ACHN (cell line): ENCODE measurements at places on chromosomes 1 and 21.
A peak's percentile ranks its signal among the peaks of the same experiment; 100 is the strongest.

DNA sequence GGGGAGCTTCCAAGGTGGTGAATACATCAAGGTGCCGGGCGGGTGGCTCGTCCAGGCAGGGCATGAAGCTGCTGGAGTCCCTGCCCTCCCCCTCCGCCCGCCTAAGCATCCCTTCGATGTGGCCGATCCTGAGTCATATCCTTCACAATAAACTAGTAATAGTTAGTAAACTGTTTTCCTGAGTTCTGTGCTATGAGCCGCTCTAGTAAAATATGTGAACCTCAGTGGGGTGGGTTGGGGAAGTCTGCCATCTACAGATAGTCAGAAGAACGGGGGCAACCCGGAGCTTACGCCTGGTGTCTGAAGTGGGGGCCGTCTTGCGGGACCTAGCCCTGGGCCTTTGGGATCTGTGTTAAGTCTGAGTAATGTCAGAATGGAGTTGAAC, 21.6 kb downstream of the C2CD2 start:
- DNase-seq: peak; percentile 86

DNA sequence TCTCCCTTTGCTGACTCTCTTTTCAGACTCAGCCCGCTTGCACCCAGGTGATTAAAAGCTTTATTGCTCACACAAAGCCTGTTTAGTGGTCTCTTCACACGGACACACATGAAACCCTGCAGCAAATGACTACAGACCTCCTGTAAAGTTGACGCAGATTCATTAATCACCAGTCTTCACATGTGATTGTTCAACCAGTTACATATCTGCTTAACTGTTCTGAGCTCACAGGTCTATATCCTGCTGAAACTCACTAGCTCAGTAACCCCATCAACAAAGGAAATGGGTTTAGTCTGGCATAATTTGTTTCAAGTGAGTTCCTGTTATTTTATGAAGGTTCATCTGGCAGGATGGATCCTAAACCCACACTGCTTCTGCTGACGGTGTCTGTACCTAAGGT, 68.4 kb upstream of the GJA8 start:
- DNase-seq: no peak

GRCh38 chr1:41812051-41812450, 106.7 kb downstream of the HIVEP3 start:
- DNase-seq: peak; percentile 56

- DNase-seq: no peak
Observed at GRCh38 chr1:156246781-156247459, 936 bp downstream of the PAQR6 start.

- DNase-seq: peak; percentile 76
Observed at GRCh38 chr21:20997636-20998455, at the start of gene NCAM2. NCAM2 (plus strand) TSS chr21:20998409.

GRCh38 chr1:89672489-89673183, 39.7 kb downstream of the LRRC8C start:
- DNase-seq: no peak

- no peak for DNase-seq
Observed at GRCh38 chr1:167512046-167512654, 6.2 kb downstream of the CD247 start.

GRCh38 chr1:200893411-200893901, 1.2 kb upstream of the INAVA start:
- no peak for DNase-seq

- DNase-seq: peak; percentile 65
Observed at GRCh38 chr21:35239811-35240219, 190.7 kb upstream of the RUNX1 start.

DNA sequence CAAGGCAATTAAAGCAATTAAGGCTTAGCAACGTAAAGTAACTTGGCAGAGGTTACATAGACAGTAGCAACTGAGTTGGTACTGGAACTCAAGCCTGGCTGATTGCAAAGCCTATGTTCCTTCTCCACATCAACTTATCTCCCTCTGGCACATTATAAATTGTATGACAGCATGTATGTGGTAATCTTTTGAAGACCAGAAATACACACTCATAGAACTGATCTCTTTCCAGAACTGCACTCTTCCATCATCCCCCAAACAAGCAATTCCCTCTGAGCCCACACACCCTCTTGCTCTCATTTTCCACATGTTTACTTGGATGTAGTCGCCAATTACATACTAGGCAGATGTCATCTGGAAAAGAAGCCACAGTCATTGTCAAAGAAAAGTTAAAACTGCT, 502.2 kb downstream of the PLPP3 start:
- no peak for DNase-seq

DNA sequence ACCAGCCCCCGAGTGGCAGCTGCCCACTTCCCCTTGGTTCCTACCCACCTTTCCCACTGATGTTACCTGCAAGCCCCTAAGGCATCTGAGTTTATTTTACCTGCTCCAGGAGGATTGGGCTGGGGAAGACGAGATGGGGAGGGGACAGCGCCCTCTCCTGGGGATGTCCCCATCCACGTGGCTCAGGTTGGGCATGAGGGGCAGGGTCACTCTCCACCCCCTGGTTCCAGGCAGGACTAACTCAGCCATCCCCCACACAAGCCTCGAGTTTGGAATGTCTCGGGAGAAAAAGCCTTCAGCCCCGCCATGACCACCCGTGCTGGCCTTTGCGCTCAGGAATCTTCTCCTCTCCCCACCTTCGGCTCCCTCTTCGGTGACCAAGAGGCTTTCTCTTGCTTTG, 90.0 kb downstream of the ARHGEF10L start:
- no peak for DNase-seq

GRCh38 chr1:216922406-216922805, 199.2 kb upstream of the ESRRG start:
- no peak for DNase-seq

- DNase-seq: peak; percentile 8
Observed at GRCh38 chr1:213931836-213932235, 55.9 kb upstream of the PROX1 start.

GRCh38 chr21:42111470-42111743, 40.3 kb downstream of the UMODL1 start:
- no peak for DNase-seq

DNA sequence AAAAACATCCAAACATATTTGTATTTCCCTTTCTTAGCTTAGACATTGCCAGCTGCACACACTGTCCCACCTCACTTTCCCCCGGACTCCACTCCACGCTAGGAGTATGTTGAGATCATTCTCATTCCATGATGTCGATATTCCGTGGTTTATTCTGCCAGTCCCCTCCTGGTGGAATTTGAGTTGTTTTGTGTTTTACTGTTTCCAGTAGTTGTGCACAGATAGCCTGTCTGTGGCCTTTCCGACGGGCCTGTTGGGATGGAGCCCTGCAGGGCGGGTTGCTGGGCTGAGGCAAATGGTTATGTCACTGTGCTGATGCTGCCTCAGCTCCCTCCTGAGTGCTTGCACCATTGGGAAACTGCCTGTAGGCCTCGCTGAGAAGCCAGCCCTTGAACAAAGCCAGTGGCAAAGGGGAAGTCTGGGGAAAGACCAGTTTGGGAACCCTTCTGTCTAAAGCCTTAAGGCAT, 12.8 kb downstream of the TRAPPC10 start:
- DNase-seq: no peak

- DNase-seq: no peak
Observed at GRCh38 chr1:176208034-176208433, 948 bp upstream of the COP1 start.

- peak; percentile 95 for DNase-seq
Observed at GRCh38 chr1:151199873-151200581, 1.7 kb downstream of the PIP5K1A start.

DNA sequence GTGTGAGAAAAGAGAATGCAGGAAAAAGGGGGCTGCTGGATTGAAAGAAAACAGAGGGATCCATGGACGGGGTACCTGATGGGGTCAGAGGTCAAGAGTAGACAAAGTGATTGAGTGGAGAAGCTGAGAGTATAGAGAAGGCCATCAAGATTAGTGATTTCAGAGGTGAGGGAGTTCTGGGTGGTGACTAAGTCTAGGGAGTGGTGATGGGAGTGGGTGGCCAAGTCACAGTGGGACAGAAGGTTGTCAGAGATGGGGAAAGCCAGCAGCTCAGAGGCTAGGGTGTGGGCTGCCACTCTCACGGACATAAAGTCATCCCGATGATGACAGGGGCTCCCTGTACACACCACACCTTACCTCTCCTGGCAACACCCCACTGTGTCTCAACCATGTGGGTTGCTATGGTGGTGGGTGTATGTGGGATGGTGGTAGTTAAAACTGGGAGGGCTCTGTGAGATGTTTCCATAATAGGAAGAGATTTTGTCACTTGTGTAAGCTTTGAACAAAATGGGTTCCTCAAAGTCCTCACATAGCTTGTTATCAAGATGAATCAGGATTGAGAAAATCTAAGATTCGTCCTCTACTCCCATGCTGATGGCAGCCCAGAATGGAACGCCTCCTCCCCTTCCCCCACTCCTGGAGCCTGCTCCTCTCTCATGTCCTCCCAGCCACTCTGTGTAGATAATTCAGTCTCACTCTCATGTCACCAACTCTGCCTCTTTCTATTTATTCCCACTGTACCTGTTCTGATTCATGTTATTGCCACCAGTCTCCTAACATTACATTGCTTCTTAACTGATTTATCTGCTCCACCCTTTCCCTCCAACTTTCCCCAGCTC, 20.3 kb upstream of the CSF1 start:
- DNase-seq: no peak

- DNase-seq: no peak
Observed at GRCh38 chr1:234618737-234619049, 8.7 kb upstream of the IRF2BP2 start.
